ENCODE measurements at places on chromosomes 5 and 9.

DNA sequence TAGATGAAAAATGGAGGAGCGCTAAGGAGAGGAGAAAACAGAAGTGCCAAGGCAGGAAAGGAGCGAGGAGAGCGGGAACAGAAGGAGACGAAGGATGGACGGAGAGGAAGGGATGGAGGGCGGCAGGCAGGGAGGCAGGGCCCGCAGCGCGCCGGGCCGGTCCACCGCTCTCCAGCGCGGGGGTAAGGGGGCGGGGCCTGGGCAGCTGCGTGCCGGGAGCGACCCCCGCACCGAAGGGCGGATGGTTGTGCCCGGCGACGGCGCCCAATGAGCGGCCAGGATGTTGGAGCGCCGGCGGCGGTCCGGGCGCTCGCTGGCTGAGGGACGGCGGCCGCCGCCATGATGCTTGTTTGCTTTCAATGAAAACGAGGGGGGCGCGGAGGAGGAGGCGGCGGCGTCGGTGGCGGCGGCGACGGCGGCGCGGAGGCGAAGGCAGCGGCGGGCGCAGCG is at the start of gene CNOT6:
Gene CNOT6, plus strand, starts transcription at position 320 of the 450 bp plus-strand sequence. CDS start 34,898 bp downstream, outside the sequence.
- peak; percentile 97 for DNase-seq

DNA sequence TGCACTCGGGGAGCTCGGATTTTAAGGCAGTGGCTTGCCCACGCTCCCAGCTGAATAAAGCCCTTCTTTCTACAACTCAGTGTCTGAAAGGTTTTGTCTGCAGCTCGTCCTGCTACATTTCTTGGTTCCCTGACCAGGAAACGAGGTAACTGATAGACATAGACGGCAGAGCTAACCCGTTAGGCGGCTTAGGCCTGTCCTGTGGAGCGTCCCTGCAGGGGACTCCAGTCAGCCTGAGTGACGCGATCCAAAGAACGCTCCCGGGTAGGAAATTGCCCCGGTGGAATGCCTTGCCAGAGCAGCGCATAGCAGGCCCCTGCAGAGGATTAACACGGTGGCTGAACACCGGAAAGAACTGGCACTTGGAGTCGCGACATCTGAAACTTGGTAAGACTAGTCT is 1.8 kb upstream of the SELENOP start:
- DNase-seq, result no peak

DNA sequence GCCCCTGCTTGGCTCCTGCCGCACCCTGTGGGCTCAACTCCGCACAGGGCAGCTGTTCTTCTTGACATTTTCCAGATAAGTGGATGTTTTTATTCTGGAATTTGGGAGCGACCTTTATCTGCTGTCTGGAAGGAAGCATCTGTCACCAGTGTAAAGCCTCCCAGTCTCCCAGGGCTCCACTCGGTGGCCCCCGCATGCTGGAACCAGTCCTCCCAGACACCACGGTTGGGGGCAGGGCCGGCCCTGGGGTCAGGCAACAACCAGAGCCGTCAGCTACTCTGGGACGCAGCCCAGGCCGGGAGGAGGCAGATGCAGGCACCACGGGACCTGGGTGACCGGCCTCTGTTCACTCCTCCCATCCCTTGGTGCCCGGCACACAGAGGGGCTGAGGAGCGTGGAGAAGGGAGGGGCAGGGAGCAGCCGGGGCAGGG is 92.8 kb upstream of the ADAMTS2 start:
- no peak for DNase-seq

GRCh38 chr5:129724647-129725046 is 23.2 kb upstream of the MINAR2 start:
- DNase-seq, result no peak

- DNase-seq, result no peak
These were observed 63.6 kb upstream of the SPEF2 start for GRCh38 chr5:35554016-35554415.

DNA sequence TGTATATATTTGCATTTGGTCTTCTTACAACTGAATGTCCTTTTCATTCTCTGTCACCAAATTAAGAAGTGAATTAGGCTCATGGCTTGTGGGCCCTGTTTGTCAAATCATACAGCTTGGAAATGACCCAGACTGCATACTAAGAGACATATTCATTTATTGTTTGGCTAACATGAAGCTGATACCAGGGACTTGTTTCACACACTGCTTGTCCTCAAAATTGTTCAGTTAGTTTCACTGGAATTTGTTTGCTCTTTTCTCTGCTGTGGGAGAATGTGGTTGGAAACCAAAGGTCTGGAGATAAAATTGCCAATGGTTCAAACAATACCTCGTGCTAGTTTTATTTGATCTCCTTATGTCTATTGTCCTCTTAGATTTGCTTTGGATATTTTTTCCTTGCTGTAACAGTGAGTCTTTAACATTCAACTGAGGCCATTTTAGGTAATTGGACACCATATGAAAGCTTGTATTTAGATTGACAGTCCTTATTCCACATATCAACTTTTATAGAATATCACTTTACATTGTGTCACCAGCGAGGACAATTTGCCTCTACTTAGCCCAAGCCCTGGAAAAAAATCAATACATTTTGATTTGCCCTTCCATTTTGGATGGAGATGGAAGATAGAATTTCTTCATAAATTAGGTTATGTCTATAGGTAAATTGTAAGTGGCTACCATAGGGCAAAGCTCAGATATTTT is 144.3 kb upstream of the MTAP start:
- DNase-seq, result no peak

- no peak for DNase-seq
These were observed 46.1 kb downstream of the VCAN start for GRCh38 chr5:83517688-83518085.

DNA sequence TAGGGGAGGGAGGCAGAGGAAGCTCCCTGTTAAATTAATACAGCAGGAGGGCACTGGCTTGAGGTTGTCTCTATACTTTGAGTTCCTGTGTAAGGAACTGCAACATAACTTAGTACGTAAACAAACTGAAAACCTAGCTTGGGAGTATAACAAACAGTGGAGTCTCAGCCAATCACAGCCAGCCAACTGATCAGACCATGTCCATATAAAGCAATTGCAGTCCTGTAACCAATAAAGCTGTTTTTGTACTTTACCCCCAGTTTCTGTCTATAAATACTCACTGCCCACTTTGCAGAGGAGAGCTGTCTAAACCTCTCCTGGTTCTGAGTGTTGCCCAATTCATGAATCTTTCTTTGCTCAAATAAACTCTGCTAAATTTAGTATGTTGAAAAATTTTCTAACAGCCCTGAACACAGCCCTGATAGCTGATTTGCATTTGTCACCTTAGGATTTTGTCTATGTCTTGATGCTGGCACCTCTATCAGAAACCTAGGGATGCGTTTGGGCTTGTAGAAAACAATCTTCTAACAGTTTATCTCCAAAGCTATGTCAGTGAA is 39.9 kb downstream of the GDNF start:
- DNase-seq, result no peak

- DNase-seq, result no peak
These were observed 23.2 kb upstream of the LRRTM2 start for GRCh38 chr5:138898299-138898698.

DNA sequence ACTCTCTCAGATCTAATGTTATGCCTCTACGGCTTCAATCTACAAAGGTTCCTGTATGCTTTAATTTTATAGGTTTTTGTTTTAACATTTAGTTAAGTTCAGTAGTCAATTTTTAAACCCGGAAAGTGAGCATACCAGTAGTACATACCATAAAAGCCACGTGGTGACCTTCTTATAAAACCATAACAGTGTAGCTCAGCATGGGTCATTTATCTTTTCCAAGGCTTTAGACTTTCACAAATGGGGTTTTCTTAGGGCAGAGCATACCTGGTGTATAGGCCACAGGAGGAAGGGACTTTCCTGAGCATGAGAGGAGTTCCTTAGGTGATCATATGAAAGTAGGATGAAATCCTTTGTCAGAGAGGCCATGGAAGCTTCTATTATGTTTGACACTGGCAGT is 23.2 kb downstream of the ECM2 start:
- no peak for DNase-seq

- DNase-seq, result no peak
These were observed 48.5 kb upstream of the BNC2 start for GRCh38 chr9:16918920-16919319.

DNA sequence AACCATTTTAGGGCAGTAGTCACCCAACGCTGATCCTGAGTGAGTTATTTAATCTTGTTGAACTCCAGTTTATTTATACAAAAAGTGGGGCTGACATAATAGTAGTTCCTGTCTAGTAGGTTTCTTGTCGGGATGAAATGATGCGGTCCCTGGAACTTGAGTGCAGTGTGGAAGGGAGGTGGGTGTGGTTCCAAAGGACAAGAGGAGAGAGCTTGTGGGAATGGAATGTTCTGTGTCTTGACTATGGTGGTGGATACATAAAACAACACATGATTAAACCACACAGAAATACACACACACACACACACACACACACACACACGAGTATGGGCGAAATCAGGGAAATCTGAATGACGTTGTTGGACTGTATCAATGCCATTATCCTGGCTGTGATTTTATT is 66.1 kb upstream of the BARHL1 start:
- no peak for DNase-seq

GRCh38 chr9:121123816-121124535 is 49.2 kb downstream of the CNTRL start:
- DNase-seq, result no peak

- no peak for DNase-seq
These were observed 9.4 kb upstream of the NFIB start for GRCh38 chr9:14323083-14323971.

- no peak for DNase-seq
These were observed 17.9 kb downstream of the HSD17B4 start for GRCh38 chr5:119470105-119470763.

GRCh38 chr5:54296386-54296785 is 14.0 kb downstream of the ARL15 start:
- no peak for DNase-seq

- DNase-seq, result no peak
These were observed 278.3 kb upstream of the RFX3 start for GRCh38 chr9:3804103-3804502.

DNA sequence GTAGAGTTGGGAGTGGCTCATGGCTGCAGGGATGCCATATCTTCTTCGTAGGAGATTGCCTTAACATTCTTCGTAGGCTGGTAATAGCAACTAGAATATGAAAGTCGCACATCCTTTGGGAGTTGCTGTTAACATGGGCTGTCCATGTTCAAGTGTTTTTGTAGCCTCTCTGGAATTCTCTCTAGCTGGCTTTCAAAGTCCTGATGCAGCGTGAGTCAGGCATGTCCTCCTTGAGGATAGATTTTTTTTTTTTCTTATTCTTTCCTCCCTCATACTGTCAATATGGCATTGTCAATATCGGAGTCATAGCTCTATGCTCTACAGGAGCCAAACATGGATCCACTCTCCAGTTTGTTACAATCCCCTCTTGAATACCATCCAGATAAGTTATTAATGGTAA is 494.8 kb upstream of the WWC1 start:
- DNase-seq, result no peak

- peak; percentile 63 for DNase-seq
These were observed 754 bp downstream of the ZFR start for GRCh38 chr5:32443541-32444430.

All from stimulated activated naive CD8-positive, alpha-beta T cell treated with anti-CD3 and anti-CD28 coated beads, Interleukin-15, Interleukin-2, amounts not matched to agents 100 U/mL and 50 U/mL, for 24 hours (primary cell).